Activated CD4-positive, alpha-beta T cell treated with anti-CD3 and anti-CD28 coated beads, Interleukin-2, amount 10 ng/mL, durations not matched to agents 24 days and 14 days (primary cell): ENCODE measurements at places on chromosomes 1 and 21.
A peak's percentile ranks its signal among the peaks of the same experiment; 100 is the strongest.

- DNase-seq, result no peak
Measured at GRCh38 chr1:10045480-10046355, 13.0 kb downstream of the UBE4B start.

GRCh38 chr1:156196445-156196844 is 2.5 kb downstream of the SLC25A44 start:
- no peak for DNase-seq

- peak; percentile 87 for DNase-seq
Measured at GRCh38 chr1:202625416-202626360, 84.6 kb downstream of the SYT2 start.

GRCh38 chr1:52268372-52268771 is 97.6 kb downstream of the CC2D1B start:
- no peak for DNase-seq

DNA sequence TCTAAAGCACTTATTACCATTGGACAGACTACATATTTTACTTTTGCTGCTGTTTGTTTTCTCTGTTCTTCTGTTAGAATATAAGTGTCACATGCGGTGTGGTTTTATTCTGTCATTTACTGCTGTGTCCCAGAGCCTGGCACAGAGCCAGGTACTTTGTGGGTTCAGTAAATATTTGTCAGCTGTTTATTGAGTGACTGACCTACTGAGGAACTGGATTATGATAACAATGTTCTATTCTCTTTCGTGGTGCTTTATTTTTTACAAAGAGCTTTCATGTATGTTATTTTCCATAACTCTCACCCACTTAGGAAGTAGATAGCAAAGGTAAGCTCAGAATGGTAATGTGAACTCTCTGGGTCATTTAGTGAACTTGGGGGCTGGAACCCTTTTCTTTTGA is 118.8 kb downstream of the RWDD3 start:
- DNase-seq, result no peak

- peak; percentile 35 for DNase-seq
Measured at GRCh38 chr21:40383951-40384350, 463.0 kb downstream of the DSCAM start.

DNA sequence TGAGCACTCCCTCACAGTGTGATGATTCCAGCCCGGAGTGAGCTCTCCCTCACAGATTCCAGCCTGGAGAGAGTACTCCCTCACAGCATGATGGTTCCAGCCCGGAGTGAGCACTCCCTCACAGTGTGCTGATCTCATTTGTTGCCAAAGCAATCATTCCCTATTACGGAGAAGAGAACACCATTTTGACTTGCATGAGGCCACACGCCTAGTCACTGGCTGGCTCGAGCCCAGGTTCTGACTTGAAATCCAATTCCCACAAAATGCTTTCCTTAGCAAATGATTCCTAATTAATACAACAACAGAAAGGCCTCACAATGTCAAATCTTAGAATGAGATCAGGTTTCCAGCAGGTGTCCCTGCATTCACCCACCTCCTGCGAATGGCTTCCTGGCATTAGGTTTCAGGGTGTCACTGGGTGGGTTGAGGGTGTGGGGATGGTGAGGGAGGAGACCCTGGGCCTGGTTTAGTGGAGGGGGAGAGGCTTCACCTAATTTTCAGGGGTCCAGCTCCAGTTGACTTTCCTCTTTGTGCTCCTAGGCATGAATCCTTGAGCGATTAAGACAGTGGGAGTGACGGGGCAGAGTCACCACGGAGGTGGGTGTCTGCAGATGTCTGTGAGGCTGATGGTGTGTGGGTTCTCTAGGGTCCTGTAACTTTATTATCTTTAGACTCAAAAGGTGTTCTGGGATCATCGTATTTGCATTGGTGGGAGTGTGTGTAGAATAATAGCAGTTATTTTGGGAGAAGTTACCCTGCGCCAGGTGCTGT is 158.5 kb downstream of the KCNJ6 start:
- no peak for DNase-seq

GRCh38 chr21:45241357-45241756 is 46.3 kb downstream of the POFUT2 start:
- DNase-seq, result peak; percentile 51

DNA sequence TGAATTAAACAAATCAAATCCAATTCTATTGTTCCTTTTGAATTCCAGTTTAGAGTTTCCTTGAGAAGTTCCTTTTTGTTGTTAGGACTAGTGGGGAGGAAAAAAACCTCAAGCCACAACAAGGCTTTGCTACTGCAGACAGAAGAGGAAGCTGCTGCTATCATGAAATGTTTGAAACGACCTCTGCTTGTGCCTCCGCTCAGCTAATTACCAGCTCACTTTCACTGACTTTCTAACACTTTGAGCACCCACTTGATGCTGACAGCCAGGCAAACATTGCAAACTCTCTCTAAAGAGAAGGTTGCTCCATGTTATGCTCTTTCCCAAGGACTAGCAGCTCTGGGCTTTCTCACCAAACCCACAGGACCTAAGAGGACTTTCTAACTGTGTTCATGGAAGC is 203.9 kb upstream of the PROX1 start:
- DNase-seq, result no peak

GRCh38 chr1:230979952-230980351 is 1.1 kb downstream of the ARV1 start:
- no peak for DNase-seq

GRCh38 chr1:162726555-162726954 is 63.9 kb upstream of the HSD17B7 start:
- no peak for DNase-seq

DNA sequence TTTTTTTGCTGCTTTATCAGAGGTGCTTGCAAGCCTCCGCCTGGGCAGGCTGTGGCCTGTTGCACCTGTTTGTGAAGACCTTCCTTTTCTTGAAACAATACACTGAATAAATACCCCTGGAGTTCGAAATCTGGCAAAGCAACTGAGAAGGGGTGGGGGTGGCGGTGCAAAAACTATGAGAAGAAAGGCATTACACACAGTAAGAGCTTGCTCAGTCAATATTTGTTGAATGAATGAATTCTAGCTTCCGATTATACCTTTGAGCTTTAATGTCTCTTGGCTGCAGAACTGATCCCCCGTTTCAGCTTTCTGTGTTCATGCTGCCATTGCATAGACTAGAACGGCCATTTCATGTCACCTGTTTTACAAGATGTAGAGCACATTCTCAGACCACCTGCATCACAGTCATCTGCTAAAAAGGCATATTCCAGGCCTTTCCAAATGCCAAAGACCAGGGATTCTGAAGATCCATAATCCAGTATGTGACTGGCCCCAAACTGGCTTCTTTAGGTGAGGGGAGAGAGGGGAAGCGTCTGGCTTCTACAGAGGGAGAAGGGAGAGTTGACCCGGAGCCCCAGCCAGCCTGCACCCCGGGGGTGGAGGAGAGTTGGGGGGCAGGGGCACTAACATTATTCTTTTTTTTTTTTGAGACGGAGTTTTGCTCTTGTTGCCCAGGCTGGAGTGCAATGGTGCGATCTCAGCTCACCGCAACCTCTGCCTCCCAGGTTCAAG is 111.5 kb downstream of the ETS2 start:
- no peak for DNase-seq

GRCh38 chr1:97632075-97632474 is 288.8 kb downstream of the DPYD start:
- DNase-seq, result no peak

- no peak for DNase-seq
Measured at GRCh38 chr1:181651276-181651675, 168.0 kb downstream of the CACNA1E start.

DNA sequence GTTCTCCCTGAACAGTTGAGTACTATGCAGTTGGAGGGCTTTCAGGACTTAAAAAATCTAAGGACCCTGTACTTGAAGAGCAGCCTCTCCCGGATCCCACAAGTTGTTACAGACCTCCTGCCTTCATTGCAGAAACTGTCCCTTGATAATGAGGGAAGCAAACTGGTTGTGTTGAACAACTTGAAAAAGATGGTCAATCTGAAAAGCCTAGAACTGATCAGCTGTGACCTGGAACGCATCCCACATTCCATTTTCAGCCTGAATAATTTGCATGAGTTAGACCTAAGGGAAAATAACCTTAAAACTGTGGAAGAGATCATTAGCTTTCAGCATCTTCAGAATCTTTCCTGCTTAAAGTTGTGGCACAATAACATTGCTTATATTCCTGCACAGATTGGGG is 48.7 kb upstream of the LRRC8C start:
- no peak for DNase-seq

GRCh38 chr1:21335088-21335691 is 44.9 kb upstream of the ECE1 start:
- DNase-seq, result no peak

DNA sequence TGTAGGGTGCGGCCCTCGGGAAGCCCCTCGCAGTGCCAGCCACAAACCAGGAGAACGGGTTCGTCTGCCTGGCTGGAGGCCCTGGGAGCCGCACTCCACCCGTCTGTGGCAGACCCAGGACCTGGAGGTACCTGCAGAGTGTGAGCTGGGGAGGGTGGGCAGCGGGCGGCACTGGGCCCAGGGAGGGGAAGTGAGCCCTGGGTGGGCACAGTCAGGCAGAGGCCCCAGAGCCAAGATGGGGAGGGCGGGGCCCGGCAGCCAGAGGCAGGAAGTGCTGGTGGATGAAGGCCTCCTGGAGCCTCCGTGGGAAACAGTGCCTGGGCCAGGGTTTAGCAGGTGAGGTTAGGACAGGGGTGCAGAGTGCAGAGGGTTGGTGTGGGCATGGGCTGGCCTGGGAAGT is 4.0 kb upstream of the PEX10 start:
- peak; percentile 84 for DNase-seq

DNA sequence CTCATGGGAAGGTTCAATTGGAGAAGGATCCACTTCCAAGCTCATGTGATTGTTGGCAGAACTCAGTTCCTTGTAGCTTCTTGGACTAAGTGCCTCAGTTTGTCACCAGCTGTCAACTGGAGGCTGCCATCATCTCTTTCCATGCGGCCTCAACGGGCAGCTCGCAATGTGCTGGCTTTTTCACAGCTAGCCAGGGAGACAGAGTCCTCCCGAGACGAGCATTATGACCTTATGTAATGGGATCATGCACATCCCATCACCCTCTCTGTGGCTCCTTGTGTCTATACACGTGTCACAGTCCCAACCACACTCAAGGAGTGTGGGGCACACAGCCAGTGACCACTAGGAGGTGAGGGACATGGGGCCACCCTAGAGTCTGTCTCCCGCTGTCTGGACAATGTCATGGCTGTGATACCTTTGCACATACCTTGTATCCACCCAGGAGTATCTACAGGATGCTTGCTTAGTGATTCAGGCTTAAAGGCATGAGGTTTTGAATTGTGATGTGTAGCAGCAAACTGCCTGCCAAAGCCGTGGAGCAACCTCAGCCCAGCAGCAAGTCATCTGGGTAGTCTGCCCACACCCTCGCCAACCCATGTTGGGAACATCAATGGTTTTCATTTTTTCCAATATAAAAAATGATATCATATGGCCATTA is 3.9 kb upstream of the KRTAP10-6 start:
- no peak for DNase-seq

DNA sequence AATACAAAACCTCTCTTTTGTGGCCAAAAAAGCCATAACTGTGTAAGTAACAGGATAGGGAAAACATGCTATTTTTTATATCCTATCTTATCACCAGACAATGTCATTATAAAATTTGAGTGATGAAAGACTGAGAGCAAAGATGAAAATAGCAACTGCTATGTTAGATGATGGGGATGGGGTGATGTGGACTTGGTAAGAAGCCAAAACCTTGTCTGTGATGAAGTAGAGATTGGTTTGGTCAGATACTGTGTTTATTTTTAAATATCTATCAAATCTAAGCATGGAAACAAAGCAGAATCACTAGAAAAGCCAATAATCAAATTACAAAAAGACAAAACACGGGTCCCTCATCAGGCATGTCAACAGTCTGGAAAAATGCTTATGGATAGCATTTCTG is 631.1 kb upstream of the NR5A2 start:
- no peak for DNase-seq

- DNase-seq, result no peak
Measured at GRCh38 chr1:84705513-84705912, 15.3 kb upstream of the SSX2IP start.

DNA sequence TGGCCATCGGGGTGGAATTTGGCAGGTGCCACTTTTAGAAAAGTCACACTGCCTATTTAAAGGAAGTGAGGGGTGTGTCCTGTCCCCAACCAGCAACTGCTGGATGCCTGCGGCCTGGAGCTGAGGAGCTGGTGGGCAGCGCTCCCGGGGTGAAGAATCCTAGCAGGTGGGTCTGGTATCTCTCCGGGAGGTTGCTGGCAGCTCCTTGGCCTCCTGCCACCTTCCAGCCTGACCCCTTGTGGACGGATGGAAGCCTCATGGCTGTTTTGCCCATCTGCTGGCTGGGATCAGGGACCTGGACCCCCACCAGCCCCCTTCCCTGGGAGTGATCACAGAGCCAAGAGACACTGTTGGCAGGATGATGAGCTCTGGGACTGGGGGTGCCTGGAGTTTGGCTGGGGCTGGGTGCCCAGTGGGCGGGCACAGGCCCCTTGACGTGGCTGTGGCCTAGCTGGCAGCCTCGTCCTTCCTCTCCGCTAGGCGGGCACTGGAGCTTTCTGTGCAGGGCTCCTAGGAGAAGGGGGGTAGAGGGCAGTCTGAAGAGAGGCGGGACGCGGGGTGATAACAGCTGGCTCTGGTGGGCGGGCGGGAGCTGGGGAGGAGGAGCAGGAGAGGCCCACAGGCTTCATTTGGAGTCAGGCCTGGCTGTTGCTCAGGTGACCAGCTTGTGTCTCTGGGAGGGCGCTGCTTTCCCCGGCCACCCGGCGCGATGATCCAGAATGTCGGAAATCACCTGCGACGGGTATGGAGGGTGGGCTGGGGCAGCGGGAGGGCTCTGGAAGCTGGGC is at the start of gene ACOT11:
Gene ACOT11, plus strand, starts transcription at position 628 of the 788 bp plus-strand sequence. Its CDS starts 82 bp downstream, at position 710.
- DNase-seq, result no peak

- peak; percentile 99 for DNase-seq
Measured at GRCh38 chr1:30718636-30719405, 4.6 kb downstream of the MATN1 start.

DNA sequence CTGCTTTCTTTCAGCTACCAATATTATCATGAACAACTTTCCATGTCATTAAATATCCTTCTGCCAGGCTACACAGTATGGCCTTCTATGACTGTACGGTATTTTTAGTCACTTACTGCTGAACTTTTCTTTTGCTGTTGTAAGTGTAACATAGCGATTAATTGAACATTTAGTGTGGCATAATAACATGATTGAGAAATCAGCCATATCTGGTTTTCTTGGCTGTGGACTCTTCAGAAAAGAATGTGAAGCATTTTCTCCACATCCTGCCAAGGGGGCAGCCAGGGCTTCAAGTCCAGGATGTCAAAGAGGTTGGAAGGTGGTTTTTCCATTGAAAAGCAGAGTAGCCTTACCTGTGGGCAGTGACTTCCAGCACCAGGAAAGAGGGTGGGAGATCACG is 8.8 kb upstream of the AHCYL1 start:
- no peak for DNase-seq

DNA sequence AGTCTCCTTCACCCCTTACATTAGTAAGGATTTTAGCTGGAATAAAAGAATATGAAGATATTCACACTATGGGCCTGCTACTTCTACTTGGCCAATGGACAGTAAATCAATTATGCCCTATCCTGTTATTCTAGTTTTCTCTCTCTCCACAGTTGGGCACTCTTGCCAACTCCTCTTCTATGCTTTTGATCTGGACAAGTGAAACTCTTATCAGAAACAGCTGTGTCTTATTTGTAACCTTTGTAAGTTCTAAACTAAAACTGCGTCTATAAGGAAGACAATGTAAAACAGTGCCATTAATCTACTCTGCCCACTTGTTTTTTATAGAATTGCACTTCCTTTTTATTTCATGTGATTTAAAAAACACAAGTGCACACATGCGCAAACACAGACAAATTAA is 244.0 kb upstream of the DMRTA2 start:
- no peak for DNase-seq

GRCh38 chr1:246213947-246214346 is 293.1 kb downstream of the SMYD3 start:
- no peak for DNase-seq
